Stimulated activated CD4-positive, alpha-beta T cell treated with anti-CD3 and anti-CD28 coated beads, Interleukin-15, amount 100 ng/mL, for 1 hour (primary cell): ENCODE measurements at places on chromosomes 3 and 15.

- no peak for DNase-seq
These were observed 130.3 kb downstream of the GHSR start for GRCh38 chr3:172317984-172318383.

DNA sequence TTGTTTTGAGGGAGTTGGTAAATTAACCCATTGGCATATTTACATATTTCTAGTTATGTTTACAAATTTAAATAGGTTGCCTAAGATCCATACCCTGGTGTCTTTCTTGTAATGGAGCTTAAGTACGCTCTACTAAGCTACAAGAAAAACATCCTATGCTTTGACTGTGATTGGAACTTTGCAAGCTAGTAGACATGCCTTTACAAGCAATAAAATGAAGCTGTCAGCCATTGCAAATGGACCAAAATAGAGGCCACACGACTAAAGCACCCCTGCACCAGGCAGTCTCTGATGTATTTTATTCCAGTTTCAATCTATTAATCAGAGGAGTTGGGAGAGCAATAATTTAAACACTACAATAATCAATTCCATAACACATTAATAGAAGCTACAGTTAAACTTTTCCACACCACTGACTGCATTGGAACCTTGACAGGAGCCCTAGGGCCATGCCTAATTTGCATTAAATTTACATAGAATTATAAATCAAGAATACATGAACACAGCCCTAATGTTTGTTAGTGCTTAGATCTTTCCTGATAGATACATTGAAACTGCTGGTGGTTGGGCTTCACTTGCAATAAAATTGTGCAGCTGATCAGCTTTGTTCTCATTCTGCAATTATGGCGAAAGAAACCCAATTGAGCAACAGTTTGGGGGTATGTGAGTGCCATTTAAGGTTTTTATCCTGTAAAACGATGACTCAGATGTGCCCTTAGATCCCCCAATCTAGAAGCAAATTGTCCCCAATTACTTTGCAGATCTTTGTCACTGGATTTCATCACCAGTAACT lies 360.1 kb downstream of the LSAMP start:
- DNase-seq = no peak

GRCh38 chr3:1907911-1908310 lies 190.8 kb upstream of the CNTN4 start:
- DNase-seq = no peak

GRCh38 chr15:50390554-50391264 lies 33.5 kb upstream of the USP8 start:
- no peak for DNase-seq

DNA sequence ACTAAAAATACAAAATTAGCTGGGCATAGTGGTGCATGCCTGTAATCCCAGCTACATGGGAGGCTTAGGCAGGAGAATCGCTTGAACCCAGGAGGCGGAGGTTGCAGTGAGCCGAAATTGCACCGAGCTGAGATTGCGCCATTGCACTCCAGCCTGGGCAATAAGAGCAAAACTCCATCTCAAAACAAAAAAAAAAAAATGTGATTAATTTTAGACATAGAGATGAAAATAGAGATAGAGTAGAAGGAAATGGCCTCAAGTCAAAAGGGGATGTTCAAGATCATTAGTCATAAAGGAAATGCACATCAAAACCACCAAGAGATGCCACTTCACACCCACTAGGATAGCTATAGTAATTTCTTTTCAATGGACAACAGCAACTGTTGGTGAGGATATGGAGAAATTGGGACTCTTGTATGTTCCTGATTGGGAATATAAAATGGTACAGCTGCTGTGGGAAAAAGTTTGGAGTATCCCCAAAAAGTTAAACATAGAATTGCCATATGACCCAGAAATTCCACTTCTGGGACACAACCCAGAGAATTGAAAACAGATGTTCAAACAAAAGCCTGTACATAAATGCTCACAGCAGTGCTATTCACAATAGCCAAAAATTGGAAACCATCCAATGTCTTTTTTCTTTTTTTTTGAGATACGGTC lies 55.4 kb downstream of the ABHD2 start:
- DNase-seq = no peak

DNA sequence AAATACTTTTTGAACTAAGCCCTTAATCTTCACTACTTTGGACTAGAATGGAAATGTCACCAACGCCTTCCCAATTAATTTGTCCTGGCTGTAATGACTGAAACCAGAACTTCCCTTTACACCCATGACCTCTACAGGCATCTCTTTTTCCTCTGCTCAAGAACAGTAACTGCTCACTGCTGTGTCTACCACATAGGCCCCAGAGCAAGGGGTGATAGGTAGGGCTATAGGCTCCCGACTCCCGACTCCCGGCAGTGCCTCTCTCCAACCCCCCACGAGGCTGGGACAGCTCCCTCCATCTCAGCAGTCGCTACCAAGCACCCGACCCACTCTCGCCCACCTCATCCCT lies 384 bp upstream of the LEKR1 start:
- no peak for DNase-seq

DNA sequence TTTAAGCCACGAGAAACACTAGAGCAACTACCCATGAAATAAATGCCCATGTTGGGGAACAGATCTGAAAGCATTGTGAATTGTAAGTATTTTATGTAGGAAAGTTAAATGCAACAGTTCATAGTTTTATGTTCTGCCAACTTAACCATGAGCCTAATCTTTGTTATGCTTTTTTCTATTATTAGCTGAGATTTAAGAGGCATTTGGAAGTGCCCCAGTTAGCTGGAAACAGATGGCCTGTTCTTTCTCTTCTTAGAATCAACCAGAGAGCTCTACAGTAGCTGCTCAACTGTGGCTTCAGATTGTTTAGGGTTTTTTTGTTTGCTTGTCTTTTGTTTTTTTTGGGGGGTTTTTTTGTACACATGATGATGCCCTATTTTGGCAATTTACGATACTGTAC lies 284.4 kb downstream of the KCNH8 start:
- no peak for DNase-seq

GRCh38 chr3:59268170-59268569 lies 218.3 kb upstream of the CFAP20DC start:
- no peak for DNase-seq

- no peak for DNase-seq
These were observed 10.6 kb downstream of the PARP14 start for GRCh38 chr3:122691195-122691594.

- no peak for DNase-seq
These were observed 88.6 kb downstream of the TRIM42 start for GRCh38 chr3:140766465-140766864.

DNA sequence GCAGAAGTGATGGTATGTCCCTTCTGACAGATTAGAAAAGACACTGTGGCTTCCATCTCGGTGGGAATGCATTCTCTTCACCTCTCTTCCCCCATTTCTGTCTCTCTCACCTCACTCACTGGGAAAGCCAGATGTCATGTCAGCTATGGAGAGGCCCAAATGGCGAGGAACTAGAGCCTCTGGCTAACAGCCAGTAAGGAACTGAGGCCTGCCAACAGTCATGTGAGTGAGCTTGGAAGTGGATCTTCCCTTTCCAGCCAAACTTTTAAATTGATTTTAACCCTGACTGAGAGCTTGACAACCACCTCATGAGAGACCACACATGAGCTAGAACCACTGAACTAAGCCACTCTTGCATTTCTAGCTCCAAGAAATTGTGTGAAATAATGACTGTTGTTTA lies 35.2 kb upstream of the CDAN1 start:
- no peak for DNase-seq

GRCh38 chr15:79970624-79971434 lies at the start of gene BCL2A1:
TSS of gene BCL2A1 (minus strand) at chr15:79971196. CDS start at chr15:79971119, 77 bp downstream.
- peak; percentile 19 for DNase-seq
